KBM-7 (cell line): ENCODE measurements at places on chromosomes 11 and 22.

DNA sequence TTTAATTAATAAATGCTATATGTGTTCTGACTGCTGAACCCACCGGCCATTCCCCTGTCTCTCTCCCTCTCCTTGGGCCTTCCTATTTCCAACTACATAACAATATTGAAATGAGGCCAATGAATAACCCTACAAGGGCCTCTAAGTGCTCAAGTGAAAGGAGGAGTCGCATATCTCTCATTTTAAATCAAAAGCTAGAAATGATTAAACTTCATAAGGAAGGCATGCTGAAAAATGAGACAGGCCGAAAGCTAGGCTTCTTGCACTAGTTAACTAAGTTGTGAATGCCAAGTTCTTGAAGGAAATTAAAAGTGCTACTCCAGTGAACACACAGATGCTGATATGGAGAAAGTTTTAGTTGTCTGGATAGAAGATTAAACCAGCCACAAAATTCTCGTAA is 109.2 kb downstream of the TSPAN18 start:
- DNase-seq: no peak

GRCh38 chr11:20064961-20065405 is 95.3 kb downstream of the DBX1 start:
- no peak for DNase-seq

- no peak for DNase-seq
Measured at GRCh38 chr22:37496651-37497050, 10.5 kb upstream of the MFNG start.

- DNase-seq: no peak
Measured at GRCh38 chr11:119166368-119167076, 2.0 kb upstream of the NLRX1 start.

DNA sequence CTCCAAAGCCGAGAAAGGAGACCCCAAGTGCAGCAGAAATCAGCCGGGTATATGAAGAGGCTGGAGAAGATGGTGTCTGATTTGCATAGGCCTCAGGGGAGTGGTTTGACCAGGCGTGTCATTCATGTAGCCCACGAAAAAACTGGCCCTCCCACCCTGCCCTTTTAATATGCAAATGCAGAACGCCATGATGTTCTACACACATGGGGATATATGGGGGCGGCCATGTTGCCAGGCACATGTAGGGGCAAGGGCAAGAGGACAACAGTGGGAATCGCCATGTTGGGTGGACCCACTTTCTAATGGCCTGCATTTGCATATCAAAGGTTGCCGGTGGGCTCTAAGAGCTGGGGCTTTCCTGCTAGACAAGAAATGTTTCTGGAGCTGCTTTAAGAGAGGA is 86.4 kb downstream of the ISX start:
- no peak for DNase-seq

DNA sequence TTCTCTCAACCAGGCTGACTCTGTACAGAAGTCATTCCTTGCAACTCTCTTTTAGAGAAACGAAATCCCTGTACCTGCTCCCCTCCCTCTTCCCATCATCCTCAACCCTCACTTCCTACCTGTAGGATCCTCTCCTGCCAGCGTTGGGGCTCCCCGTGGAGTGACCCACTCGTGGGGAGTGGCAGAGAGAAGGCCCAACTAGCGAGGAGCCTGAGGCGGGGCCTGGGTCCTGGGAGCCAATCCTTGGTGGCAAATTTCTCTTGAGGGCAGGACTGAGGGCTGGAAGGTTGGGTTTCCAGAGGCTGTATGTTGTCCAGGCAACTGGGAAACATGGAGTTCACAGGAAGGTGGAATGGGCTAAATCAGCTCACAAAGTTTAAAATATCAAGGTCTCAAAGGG is 10.4 kb downstream of the NHERF4 start:
- DNase-seq: no peak

GRCh38 chr22:46052801-46053562 is 76.0 kb upstream of the WNT7B start:
- peak; percentile 58 for DNase-seq

GRCh38 chr11:130431331-130431773 is 2.9 kb upstream of the ADAMTS8 start:
- peak; percentile 68 for DNase-seq

DNA sequence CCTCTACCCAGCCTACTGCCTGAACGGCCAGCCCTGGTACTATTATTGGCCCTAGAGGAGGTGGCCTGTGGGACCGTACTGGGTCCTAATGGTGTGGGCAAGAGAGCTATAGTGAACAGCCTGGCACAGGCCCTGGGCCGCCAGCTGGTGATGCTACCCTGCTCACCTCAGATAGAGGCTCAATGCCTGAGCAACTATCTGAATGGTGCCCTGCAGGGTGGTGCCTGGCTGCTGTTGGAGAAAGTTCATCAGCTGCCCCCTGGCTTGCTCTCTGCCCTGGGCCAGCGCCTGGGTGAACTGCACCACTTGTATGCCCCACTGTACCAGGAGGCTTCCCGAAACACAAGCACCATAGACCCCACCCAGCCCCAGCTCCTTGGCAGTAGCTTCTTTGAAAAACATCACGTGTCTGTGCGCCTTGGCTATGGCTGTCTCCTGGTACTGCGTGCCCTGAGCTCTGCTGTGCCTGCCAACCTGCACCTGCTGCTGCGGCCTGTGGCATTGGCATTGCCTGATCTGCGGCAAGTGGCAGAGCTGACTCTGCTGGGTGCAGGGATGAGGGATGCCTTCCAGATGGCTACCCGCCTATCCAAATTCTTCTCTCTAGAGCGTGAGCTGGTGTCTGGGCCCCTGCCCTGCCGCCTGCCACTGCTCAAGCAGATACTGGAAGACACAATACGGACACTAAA is 49.0 kb downstream of the DNHD1 start:
- no peak for DNase-seq

- DNase-seq: no peak
Measured at GRCh38 chr11:32210556-32210955, 119.7 kb downstream of the RCN1 start.

- DNase-seq: no peak
Measured at GRCh38 chr11:2790568-2790921, 90.8 kb upstream of the KCNQ1OT1 start.

- peak; percentile 82 for DNase-seq
Measured at GRCh38 chr11:3091846-3092602, 34.8 kb upstream of the CARS1 start.
